ENCODE measurements at places on chromosomes 6 and 20.
A peak's percentile ranks its signal among the peaks of the same experiment; 100 is the strongest.

- peak; percentile 12 for DNase-seq
Observed at GRCh38 chr20:57208198-57208597, 58.2 kb downstream of the BMP7 start.

GRCh38 chr20:54154439-54154838, 19.3 kb downstream of the CYP24A1 start:
- DNase-seq, result no peak

DNA sequence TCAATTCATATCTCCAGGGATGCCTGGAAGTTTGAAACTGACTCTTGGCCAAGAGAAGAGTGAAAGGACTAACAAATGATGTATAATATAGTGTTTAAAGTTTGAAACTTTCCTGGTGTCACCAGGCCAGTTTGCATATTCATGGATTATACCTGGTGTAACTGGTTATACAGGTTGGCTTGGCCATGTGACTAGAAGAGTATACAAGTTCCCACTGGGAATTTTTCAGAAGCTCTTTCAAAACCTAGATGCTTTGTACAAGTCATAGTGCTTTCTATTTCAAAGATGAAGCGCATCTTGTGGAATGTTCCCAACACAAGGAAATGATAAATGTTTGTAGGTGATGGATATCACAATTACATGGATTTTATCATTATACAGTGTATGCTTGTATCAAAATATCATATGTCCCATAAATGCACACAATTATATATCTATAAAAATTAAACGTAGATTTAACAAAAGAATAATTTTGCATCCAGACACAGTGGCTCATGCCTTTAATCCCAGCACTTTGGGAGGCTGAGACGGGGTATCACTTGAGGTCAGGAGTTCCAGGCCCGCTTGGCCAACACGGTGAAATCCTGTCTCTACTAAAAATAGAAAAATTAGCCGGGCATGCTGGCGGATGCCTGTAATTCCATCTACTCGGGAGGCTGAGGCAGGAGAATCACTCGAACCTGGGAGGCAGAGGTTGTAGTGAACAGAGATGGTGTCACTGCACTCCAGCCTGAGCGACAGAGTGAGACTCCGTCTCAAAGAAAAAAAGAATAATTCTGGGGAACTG, 1420.2 kb downstream of the GRIK2 start:
- DNase-seq, result no peak

GRCh38 chr6:518218-518617, 126.7 kb downstream of the IRF4 start:
- no peak for DNase-seq

Data from astrocyte of the cerebellum (primary cell).